ENCODE measurements at places on chromosomes 12 and 14. TPM values are rescaled to one million over a fixed set of nuclear protein-coding genes. Genes with fewer than 3 reads are reported as not detected.

DNA sequence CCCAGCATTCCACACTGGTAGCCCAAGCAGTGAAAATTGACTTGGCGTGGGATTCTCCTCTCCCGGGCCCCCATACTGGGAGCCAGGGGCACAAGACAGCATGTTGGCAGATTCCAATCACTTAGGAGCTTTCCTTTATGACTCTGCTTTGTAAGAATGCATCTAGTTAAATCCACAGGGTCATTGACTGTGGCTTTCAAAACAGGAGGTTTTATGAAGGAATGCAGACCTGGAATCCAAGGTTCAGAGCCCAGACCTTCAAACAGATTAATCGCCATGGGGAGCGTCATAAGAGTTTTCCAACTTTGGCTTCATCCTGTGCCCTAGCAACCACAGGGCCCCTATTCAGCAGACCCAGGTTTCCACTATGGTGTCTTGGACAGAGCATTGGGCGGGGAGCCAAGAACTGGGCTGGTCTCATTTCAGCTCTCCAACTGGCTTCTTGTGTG, 76.4 kb upstream of the RMST start:
- DNase-seq = no peak

The CDKN1B gene
- 73.6 TPM for total RNA-seq

- DNase-seq = no peak
Observed at GRCh38 chr14:102320033-102320660, 601 bp downstream of the ZNF839 start.

DNA sequence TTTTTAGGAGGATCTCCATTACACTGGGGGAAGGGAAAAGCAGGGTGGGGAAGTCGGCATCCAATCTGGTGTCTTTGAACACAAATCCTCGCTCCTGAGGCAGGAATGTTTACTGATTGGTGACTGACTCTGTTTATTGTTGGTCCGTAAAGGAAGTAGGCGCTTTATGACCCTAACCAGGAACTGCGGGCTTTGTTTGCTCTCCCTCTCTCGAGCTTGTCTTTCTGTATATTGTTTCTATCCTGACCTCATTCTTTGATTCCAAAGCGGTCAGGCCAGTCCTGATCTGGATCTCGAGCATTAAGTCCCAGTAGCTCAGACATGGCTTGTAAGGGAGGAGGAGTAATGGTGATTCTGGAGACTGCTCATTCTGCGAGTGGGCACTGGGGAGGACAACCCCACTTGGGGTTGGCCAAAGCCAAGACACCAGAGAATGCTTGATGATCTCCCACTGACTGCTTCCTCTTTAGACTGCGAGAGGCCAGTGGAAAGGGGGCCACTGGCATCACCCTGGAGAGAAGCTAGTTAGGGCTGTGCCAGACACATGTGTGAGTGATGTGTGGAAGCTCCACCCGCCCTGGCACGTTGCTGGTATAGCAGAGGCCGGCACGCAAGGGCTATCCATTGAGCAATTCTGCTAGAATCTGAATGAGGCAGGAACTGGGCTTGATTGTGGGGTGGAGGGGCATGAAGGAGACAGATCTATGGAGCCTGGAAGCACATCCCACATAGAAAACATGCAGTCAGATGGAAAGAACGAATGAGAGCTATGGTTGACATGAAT, 194.6 kb downstream of the PAX9 start:
- peak; percentile 28 for DNase-seq

DNA sequence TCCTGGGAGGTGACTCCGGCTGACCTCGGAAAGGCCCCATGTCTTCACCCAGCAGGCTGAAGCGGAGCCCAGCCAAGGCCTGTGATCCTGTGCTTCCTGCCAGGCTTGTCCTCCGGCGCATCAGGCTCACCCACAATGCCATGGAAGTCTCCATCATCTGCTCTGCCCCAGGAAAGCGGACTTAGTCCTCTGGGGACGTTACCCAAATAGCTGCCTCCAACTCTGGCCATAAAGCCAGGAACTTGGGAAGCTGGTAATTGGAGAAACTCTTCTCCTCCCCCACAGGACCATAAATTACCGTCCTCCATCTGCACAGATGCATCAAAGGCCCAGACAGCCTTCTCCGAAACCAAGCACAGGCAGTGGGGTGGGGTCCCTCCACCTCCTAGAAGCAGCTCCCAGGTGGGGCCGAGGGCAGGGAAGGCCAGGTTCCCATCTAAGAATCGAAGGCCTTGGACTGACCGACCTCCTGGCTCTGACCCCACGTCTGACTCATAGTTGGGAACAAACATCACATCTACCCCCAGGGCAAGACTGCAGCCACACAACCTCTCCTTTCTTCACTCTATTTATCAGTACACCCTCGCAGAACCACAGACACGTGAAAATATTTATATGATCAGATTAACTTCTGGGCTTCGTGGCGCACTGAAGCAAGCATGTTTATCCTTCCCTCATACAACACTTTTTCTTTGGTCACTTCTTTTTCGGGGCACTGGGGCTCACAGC, 56.4 kb downstream of the PITPNM2 start:
- no peak for DNase-seq

GRCh38 chr12:3631759-3632158, 121.2 kb downstream of the CRACR2A start:
- DNase-seq = no peak

- DNase-seq = no peak
Observed at GRCh38 chr12:70365648-70366518, at the start of gene KCNMB4. KCNMB4 (plus strand) TSS chr12:70366290; CDS start chr12:70366735, 445 bp downstream.

DNA sequence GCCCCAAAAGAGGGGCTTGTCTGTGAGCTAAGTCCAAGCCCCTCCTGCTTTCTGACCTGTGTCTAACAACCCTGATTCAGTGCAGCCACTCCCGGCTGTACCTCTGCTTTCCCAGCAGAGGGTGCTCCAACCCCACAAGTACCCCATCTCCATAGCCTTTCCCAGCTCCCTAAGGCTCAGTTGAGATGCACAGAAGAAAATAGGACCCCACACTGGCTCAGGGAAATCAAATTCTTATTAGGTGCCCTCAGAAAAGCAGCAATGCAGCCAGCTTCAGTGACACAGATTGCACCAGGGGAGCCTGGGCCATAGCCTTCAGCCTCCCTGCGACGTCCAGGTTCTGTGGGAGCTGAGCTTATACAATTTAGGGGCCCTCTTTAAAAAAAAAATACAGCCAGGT, 49.9 kb downstream of the LRRC74A start:
- peak; percentile 31 for DNase-seq

DNA sequence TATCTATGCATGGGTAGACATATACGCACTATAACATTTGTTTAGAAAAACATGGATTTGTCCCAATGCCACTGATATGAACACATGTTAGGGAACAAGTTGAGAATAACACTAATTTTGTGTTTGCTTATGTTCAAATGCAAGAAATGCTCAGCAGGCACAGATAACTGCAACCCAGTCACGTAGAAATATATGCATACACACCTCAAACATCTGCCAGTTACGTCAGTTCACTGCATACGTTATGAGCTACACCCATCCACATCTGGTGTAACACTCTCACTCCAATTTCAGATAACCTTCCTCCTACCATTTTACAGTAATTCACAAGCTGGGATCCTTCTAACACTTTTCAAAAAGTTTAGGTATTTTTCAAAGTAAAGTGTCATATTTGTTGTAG, 10.7 kb downstream of the PAWR start:
- no peak for DNase-seq

GRCh38 chr12:25115677-25116076, 79.3 kb downstream of the DNAI7 start:
- no peak for DNase-seq

The DAO gene
- total RNA-seq = not detected

DNA sequence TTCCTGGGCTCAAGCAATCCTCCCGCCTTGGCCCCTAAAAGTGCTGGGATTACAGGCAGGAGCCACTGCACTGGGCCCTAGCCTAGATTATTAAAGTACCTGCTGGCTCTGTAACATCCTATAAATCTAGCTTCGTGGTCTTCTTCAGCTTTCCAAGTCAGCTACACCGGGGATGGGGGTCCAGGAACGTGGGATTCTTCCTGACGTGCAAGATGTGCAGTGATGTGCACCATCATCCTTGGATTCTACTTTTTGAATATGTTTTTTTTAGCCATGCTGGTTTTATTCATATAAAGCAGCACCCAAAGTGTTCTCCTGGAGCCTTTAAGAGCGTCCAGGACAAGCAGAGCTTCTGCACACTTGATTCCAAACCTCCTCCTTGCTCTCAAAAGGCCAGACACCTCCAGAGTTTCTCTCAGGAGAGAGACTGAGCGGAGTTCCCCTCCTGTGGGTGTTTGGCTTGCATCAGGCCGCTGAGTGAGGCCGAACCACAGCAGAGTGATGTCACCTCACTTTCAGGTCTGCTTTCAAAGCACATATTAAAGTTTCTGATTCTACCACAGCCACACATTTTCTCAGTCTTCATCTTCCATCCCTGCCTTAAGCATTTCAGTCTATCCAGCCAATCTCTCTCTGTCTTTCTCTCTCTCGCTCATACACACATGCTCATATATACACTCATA, 33.4 kb downstream of the VCPKMT start:
- DNase-seq = no peak

DNA sequence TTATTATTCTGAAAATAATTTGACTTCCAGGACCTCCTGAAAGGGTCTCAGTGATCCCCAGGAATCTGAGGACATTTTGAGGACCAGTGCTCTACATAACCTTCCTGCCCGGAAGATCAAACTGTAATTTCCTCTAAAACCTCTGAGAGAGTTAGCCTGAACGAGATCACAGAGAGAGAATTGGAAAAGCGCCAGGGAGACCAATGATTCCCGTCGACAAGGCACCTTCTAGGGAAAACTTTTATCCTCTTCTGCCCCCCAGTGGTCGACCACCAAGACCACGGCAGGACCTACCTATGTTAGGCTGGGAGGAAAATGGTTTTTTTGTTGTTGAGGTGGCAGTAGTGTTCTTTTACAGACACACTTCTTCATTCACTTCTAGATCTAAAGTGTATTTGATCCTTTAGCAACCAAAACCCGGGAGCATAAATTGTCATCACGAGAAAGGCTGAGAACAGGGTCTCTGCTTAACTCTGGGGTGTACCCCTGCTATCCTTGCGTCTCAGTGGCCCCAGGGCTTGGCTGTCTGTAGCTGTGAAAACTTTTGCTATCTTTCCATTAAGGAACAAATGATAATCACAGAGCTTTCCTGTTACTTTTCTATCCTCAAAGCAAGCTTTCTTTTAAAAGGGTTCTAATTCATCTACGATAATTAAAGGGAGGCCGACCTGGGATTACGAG, 62.9 kb upstream of the NID2 start:
- DNase-seq = peak; percentile 75

GRCh38 chr12:72144553-72144952, 127.6 kb upstream of the TRHDE start:
- DNase-seq = no peak

The TSPAN19 gene
- not detected for total RNA-seq

GRCh38 chr14:34766060-34766459, 51.7 kb upstream of the CFL2 start:
- DNase-seq = no peak

DNA sequence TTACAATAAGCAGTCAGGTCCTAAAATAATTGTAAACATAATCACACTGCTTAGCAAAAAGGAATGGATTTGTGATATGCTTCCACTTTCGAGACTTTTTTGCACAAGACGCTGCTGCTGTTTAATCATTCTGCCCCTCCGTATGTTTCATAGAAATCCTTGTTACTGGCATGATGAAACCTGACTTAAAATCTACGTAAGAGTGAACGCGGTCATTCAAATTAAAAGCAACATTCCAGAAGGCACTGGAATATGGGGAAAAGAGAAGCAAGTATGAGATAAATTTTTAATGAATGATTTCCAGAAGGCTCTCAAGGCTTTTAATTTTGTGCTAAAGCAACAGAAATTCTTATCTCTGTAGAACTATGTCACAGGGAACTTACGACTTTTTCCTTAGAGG, 1.1 kb downstream of the CNIH1 start:
- no peak for DNase-seq

The OR6C74 gene
- total RNA-seq = not detected

Data from urinary bladder (tissue), 4 donors.